ENCODE measurements at places on chromosomes 4 and X. TPM values are rescaled to one million over a fixed set of nuclear protein-coding genes. Genes with fewer than 3 reads are reported as not detected.

DNA sequence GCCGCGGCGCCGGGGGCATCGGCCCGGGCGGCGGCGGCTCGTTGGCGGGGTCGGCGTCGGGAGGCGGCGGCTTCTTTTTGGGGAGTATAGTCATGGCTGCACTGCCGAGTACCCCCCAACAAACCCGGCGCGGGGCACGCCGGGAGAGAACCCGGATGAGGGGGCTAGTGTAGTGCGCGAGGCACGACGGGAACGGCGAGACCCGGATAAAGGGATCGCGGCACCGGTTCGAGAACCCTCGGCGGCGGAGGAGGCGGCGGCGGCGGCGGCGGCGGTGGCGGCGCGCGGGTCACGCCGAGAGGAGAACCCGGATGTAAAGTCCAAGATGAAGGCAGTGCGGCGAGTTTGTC, at the start of gene OTUD5:
TSS of gene OTUD5 (minus strand) at position 131 of the 350 bp plus-strand sequence. CDS start at position 94, 37 bp downstream.
- peak within 1 kb of the TSS; percentile 93 for H3K4me3 ChIP-seq
- H3K4me1 ChIP-seq = peaks cover 34% of the 10 kb centered on the region
- peak within 1 kb of the TSS; percentile 100 for H3K27ac ChIP-seq
- peak; percentile 82 for DNase-seq

DNA sequence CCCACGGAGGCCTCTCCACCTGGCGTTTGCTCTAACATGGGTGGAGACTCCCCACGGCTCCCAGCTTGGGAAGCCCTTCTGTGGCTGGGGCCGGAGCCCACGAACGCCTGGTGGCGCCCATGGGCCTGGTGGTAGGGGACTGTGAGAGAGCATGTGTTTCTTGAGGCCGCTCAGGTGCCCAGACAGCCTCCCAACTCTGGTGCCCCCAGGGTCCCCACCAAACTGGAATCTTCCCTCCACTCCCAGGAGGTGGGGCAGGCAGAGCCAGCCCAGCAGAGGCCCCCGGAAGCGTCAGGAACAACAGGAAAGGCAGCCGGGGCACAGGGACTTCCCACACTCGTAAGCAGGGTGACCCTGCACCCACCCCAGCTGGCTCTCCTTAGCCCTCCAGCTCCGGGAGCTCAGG, 33.3 kb upstream of the FGFR3 start:
- peaks cover 8% of the 10 kb centered on the region for H3K27me3 ChIP-seq
- no peaks in the 10 kb centered on the region for H3K36me3 ChIP-seq
- DNase-seq = no peak
- H3K4me3 ChIP-seq = no peak overlapping the region
- no peak overlapping the region for H3K27ac ChIP-seq

- H3K36me3 ChIP-seq = peaks cover 20% of the 10 kb centered on the region
- no peak for DNase-seq
- no peak overlapping the region for H3K27ac ChIP-seq
- H3K4me1 ChIP-seq = peaks cover 2% of the 10 kb centered on the region
Measured at GRCh38 chr4:56959100-56959499, 18.3 kb downstream of the NOA1 start.

- peaks cover 43% of the 10 kb centered on the region for H3K4me1 ChIP-seq
- DNase-seq = no peak
- H3K27me3 ChIP-seq = no peaks in the 10 kb centered on the region
- H3K4me3 ChIP-seq = no peak overlapping the region
- peak overlapping the region; percentile 76 for H3K27ac ChIP-seq
Measured at GRCh38 chr4:17618926-17619325, 4.5 kb downstream of the MED28 start.

DNA sequence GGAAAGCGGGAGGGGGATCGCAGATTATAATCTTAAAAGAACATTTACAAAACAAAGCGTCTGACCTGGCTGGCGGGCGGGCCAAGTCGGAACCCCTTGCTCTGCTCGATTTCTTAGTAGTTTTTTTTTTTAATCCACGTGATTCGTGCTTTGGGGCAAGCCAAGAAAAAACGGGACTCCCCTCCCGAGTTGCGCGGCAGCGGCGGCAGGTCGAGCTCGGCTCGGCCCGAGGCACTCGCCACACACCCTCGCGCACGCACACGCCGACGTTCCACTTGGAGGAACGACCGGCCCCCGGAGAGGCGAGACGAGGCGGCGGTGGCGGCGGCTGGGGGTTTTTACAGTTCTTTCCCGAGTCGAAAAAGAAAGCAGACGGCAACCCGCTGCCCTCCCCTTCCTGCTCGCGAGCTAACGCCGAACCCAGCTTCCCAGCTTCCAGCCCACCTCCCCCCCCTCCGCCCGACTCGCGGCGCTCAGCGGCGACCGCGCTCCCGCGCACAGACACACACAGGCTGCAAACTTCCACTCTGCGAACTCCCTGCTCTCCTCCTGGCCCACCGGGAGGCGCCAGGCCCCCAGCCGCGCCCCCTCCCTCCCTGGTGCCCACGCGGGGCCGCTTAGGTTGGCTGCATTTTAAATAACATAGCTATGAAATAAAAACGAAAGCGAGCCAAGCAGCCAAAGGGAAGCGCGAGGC, 1.2 kb downstream of the BCOR start:
- peaks cover 25% of the 10 kb centered on the region for H3K4me1 ChIP-seq
- peak overlapping the region; percentile 86 for H3K4me3 ChIP-seq
- DNase-seq = peak; percentile 78
- H3K27me3 ChIP-seq = no peaks in the 10 kb centered on the region
- H3K36me3 ChIP-seq = peaks cover 3% of the 10 kb centered on the region

DNA sequence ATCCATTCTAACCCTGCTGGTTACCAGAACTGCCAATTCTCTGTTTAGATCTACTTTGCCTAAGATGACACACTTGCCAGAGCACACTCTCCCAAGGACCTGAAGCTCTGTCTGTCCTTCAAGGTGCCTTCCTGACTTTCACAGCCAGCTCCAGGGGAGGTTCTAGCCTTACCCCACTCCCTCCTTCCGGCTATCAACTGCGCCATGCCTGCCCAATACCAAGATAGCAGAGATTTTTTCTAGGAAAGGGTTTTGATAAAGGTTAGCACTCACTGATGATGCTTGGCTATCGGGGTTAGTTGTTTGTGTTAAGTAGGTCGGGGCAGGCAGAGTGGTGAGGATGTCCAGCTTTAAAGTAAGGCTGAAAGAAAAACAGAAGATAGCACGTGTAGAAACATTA, 14.3 kb downstream of the ALPK1 start:
- no peak for DNase-seq
- no peaks in the 10 kb centered on the region for H3K27me3 ChIP-seq
- peaks cover 6% of the 10 kb centered on the region for H3K36me3 ChIP-seq
- H3K4me3 ChIP-seq = no peak overlapping the region

DNA sequence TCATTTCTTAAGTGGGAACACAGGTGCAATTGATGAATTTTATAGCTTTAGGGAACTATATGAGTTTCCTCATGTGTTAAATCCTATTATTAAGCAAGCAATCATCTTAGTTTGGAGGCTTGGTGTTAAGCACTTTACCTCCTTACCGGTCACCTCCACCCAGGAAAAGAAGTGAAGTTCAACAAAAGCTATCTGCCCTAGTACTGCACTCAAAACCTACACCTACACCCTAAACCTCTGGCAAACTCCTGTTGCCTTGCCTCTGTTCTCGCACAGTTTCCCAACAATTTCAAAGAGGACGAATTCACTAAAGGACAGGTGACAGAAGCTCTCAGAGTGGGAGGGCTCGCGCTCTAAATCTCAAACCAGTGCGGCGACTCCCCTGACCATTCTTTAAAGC, 85.7 kb upstream of the TENT5D start:
- no peak overlapping the region for H3K4me3 ChIP-seq
- DNase-seq = no peak
- no peaks in the 10 kb centered on the region for H3K36me3 ChIP-seq
- H3K27ac ChIP-seq = no peak overlapping the region

Gene ZDHHC15
- total RNA-seq = 0.21 TPM

Gene NSDHL
- 20.0 TPM for total RNA-seq

Gene SHROOM2
- not detected for total RNA-seq

Gene GYG2
- total RNA-seq = not detected

- no peak overlapping the region for H3K4me3 ChIP-seq
- DNase-seq = no peak
- H3K27me3 ChIP-seq = no peaks in the 10 kb centered on the region
- H3K4me1 ChIP-seq = no peaks in the 10 kb centered on the region
- no peak overlapping the region for H3K27ac ChIP-seq
Measured at GRCh38 chr4:64402684-64403083, 6.6 kb downstream of the TECRL start.

Gene CT45A7
- total RNA-seq = not detected

DNA sequence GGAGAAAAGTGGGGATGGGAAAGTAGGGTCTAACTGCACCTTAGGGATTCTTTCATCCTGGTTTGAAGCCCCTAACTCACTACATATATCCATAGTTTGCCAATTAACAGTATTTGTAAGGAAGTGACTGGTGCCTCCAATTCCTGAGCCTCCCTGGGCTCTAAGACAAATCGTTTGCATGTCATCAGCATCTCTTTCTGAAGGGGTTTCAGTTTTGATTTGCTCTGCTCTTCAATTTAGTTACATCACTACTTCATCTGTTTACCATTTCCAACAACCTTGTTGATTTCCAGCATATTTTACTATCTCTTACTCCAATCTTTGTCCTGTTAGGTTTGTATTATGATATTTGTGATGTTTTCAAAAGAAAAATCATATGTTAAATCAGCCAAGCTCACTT, 15.5 kb upstream of the DDX60 start:
- H3K36me3 ChIP-seq = no peaks in the 10 kb centered on the region
- no peak for DNase-seq
- H3K27me3 ChIP-seq = no peaks in the 10 kb centered on the region
- H3K27ac ChIP-seq = no peak overlapping the region

DNA sequence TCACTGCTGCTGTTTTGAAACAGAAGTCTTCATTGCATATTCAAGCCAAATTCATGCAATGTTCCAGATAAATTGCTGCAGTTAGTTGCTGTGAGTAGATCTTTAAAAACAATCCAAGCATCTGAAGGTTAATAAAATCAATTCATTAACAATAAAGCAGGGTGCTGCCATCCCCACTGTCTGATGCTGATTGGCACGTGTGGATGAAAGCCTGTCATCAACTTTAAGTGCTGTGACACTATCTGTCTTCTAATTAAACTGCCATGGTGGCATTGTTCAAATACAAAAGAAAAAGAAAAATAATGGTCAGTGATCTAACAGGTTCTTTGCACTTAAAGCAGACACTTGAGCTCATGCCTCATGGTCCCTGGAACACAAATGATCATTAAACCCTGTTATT, 63.0 kb upstream of the MND1 start:
- no peak for DNase-seq
- H3K36me3 ChIP-seq = no peaks in the 10 kb centered on the region
- H3K27me3 ChIP-seq = no peaks in the 10 kb centered on the region
- no peak overlapping the region for H3K4me3 ChIP-seq
- no peaks in the 10 kb centered on the region for H3K4me1 ChIP-seq

DNA sequence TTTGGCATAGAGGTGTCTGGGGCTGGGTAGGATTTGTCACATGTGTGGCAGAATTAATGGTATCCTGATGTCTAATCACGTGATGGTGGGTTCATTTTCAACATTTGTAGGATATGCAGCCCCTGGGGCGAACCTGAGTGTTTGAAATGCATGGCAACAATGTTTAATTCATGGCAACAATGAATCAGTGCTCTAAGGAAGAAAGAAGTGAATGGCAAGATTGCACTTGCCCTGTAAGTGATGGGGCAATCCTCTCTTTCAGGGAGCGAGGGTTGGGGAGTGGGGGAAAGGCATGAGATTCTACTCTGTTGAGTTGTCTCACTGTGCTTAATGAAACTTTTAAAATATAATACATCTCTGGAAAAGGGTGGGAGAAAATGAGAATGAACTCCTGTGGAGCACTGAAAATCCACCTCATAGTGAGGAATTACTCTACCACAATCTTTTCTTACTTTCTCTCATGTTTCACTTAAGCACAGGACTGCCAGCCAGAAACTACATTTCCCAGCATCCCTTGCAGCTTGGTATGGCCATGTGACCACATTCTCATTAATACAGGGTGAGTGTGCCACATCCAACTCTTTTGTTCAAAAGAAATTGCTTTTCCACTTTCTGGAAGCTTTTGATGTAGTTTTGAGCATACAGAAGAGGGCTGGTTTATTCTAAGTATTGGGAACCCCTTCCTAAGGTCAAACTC, 64.0 kb upstream of the PGM2 start:
- no peaks in the 10 kb centered on the region for H3K27me3 ChIP-seq
- H3K4me3 ChIP-seq = no peak overlapping the region

DNA sequence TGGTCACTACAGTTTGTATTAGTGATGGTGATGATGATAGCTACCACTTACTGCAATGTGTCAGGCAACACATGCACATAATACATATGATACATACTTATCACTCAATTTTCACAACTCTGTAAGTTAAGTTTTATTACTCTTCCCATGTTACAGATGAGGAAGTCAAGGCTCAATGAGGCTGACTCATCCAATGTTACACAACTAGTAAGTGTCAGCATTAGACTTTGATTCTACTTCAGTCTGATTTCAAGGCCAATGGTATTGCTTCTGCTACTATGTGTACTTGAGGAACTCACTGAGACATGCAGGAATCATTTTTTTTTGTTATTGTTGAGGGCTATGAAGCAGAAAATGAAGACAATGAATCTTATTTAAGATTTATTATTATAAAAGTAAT, 96.4 kb upstream of the TRPC5OS start:
- no peaks in the 10 kb centered on the region for H3K4me1 ChIP-seq
- DNase-seq = no peak
- H3K4me3 ChIP-seq = no peak overlapping the region
- no peaks in the 10 kb centered on the region for H3K36me3 ChIP-seq

- peak overlapping the region; percentile 51 for H3K27ac ChIP-seq
- H3K36me3 ChIP-seq = peaks cover 5% of the 10 kb centered on the region
- peaks cover 47% of the 10 kb centered on the region for H3K4me1 ChIP-seq
- peak overlapping the region; percentile 83 for H3K4me3 ChIP-seq
- no peaks in the 10 kb centered on the region for H3K27me3 ChIP-seq
Measured at GRCh38 chrX:23666282-23666681, 1.0 kb upstream of the PRDX4 start.

Gene CYLC1
- total RNA-seq = not detected

DNA sequence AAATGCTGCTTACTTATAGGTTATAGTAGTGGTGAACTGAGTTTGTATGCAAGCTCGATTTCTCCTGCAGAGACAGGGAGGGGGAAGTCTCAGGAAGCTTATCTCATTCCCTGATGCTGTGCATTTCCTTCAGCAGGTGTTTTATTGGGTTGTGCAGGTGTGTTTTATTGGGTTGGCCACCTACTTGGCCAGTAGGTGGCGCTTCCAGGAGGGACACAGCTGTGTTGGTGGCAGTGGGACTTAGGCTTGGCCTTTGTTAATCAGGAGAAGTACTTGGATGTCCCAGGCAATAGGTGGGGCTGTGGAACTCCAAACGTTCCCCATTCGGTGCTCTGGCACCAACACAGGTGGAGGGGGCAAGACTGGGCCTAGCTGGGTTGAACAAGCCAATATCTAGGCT, 196.0 kb upstream of the DCAF8L1 start:
- no peak overlapping the region for H3K4me3 ChIP-seq
- no peaks in the 10 kb centered on the region for H3K36me3 ChIP-seq
- H3K27me3 ChIP-seq = no peaks in the 10 kb centered on the region
- peak; percentile 3 for DNase-seq
- no peaks in the 10 kb centered on the region for H3K4me1 ChIP-seq

Measured in activated CD4-positive, alpha-beta T cell treated with anti-CD3 and anti-CD28 coated beads for 36 hours (primary cell).